ENCODE measurements at places on chromosomes 7 and 10.

DNA sequence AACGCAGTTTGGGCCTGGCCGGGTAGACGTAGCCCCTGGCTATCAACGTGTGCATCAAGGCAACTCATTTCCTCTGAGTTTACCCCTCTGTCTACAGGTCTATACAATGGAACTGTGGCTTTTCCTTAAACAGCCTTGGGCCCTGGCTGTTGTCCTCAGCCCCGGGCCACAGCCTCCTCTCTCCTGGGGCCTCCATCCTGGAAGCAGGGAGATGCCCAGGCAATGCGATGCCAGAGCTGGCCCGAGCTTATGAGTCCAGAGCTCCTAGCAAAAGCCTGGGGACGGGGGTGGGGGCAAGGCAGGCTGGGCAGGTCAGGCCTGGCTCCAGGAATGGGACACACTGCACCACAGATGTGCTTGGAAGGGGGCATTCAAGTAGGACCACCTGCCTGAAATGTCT, 89.6 kb upstream of the SMNDC1 start:
- DNase-seq: no peak

- no peak for DNase-seq
These were observed 25.1 kb downstream of the MKX start for GRCh38 chr10:27720529-27720928.

GRCh38 chr10:5933909-5934546, 43.3 kb downstream of the IL15RA start:
- no peak for DNase-seq

DNA sequence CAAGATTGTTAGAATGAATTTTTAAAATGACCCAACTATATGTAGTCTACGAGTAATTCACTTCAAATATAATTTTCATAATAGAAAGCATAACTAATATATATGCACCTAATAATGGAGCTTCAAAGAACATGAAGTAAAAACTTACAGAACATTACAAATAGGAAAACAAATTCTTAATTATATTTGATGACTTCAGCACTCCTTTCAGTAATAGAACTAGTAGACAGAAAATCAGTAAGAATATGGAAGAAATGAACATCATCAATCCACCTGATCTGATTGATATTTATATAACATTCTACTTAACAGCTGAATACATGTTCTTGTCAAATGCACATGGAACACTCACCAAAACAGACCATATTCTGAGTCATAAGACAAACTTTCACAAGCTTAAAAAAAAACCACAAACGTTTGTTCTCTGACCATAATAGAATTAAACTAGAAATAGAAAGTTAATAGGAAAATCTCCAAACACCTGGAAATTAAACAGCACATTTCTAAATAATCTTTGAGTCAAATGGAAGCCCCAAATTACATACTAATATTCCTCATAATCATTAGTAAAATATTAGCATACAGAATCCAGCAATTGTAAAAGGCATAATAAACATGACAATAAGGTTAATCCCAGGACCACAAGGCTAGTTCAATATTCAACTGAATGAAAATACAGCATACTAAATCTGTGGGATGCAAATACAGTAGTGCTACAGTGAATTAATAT, 48.0 kb downstream of the BRAF start:
- DNase-seq: no peak

DNA sequence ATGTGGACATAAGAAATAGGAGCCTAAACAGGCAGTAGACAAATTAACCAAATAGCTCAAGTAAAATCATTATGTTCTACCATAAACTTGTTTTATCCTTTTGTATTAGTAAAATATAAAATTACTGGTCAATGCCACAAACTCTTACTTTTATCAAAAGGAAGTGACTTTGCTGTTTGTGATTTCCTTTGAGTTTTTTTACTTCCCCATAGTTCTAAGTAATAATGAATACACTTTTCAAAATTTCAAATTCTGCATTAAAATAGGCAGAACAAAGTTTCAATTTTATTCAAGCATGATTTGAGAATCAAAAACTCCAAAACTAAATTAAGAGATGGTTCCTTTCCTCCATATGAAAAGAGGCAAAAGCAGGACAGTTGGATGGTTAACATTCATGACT, 139.7 kb upstream of the ABCB5 start:
- DNase-seq: no peak

DNA sequence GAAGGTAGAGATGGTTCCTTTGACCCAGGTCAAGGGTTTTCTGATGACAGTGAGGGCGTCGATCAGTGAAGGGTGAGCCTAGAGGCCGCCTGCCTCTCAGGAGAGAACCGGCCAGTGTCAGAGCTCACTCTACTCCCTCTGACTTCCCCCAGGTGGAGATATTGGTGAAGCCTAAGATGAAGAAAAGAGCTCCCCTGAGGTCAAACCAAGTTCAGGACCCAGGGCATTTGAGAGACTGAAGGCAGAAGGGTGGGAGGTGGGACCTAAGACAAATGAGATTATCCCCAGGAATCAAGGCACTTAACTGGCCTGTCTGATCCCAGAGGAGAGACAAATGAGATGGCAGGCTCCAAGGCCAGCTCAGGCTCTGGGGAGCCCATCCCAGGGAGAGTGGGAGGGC, 104.7 kb downstream of the CDH23 start:
- DNase-seq: no peak

GRCh38 chr7:39399986-39400385, 166.2 kb upstream of the YAE1 start:
- DNase-seq: no peak

DNA sequence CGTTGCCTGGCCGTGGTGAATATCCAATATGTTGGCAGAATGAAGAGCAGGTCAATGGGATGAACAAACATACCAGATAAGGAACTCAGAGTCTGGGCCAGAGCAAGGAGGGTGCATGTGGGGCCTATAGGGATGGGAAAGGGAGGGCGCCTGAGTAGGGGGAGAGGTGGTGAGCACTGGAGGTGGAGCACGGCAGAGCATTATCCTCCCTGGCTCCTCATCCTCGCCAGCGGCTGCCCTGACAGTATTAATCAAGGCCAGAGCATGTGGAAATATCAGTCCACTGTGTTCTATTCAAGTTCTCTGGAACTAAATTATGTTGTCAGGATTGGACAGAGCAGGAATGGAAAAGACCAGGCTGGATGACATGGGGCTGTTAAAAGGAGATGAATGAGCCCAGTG, 254.8 kb upstream of the ZMIZ1 start:
- no peak for DNase-seq

DNA sequence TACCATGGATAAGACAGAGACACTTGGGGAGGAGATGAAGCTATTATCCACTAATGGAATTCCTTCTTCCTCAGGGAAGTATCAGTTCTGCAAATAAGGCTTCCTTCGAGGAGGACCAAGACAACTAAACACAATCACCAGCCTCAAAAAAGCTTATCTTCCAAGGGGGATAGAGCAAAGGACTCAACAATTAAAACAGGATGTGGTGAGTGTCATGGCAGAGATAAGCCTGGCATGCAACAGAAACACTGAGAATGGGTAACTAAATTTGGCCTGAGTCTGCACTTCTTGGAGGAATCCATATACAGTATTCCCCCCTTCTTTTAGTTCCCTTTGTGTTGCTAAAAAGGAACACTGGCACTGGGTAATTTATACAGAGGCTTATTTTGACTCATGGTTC, 1285.2 kb downstream of the GATA3 start:
- DNase-seq: no peak

- DNase-seq: no peak
These were observed 6.7 kb upstream of the IMMP2L start for GRCh38 chr7:111568870-111569462.

- DNase-seq: no peak
These were observed 1.4 kb downstream of the HYAL4 start for GRCh38 chr7:123846217-123846891.

- no peak for DNase-seq
These were observed 286.3 kb downstream of the FGFR2 start for GRCh38 chr10:121311812-121312443.

GRCh38 chr10:35449944-35450343, 113.6 kb downstream of the CCNY start:
- no peak for DNase-seq

- no peak for DNase-seq
These were observed 31.7 kb downstream of the TRDMT1 start for GRCh38 chr10:17169803-17170202.

DNA sequence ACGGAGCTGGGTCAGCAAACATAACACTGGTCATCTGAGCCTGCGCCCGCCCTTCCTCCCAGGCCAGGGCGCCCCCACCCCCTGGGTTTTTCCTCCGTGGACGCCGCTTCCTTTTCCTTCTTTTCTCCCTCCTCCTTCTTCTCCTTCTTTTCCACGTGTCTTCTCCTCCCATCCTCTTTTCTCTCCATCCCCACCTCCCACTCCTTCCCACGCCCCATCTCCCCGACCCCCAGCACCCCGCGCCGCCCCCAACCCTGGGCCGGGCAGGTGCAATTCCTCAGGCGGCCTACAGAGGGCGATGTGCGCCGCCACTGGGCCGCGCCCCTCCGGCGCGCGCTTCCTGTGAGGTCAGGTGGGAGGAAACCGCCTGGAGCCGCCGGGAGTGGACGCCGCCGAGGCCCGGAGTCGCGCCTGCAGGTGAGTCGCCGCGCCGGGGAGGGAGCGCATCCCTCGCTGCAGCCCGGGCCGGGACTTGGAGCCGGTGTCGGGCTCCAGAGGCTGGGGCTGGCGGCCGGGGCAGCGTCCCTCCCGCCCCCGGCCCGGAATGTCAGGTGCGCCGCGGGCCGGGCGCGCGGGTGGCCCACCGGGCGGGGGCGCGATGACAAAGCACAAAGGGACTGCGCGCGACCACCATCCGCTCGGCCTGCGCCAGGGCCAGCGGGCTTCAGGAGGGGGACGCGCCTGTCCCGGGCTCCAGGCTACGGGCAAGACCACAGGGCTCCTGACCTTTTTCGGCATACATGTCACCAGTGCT, at the start of gene FAM241B:
Gene FAM241B, plus strand, starts transcription at position 351 of the 754 bp plus-strand sequence. CDS start 1,497 bp downstream, outside the sequence.
- no peak for DNase-seq

DNA sequence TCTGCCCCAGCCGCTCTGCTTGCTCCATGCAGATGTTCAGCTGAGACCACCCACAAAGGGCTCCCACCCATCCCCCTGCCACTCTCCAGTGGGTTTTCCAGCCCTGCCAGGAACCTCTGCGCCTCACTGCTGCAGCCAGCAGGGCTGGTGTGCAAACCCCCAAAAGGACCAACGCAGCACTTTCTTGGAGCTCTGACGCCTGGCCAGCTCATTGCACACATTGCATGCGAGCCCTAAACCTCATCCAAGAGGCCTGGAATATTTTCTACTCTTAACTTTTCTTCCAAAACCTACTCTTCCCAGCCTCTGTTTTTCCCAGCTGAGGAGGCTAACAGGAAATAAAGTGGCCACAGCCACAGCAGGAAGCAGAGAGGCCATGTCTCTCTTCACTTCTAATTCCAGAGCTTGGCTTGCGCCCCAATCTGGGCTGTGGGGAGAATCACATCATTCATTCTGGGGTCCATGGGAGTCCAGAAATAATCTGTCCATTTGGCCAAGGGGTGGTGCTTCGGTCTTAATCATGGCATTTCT, 4.6 kb upstream of the FAM170B start:
- no peak for DNase-seq

- no peak for DNase-seq
These were observed 95.6 kb downstream of the GPAM start for GRCh38 chr10:112087953-112088456.

GRCh38 chr7:101507791-101508252, 121.3 kb downstream of the MYL10 start:
- DNase-seq: peak; percentile 11

DNA sequence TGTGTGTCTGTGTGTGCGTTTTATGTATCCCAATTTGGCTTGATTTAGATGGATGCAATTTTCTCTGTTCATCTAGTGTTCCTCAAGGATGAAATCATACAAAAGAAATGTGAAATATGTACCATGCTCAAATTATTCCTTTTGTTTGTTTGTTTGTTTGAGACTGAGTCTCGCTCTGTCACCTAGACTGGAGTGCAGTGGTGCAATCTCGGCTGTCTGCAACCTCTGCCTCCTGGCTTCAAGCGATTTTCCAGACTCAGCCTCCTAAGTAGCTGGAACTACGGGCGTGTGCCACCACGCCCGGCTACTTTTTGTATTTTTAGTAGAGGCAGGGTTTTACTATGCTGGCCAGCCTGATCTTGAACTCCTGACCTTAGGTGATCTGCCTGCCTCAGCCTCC, 11.3 kb upstream of the SHTN1 start:
- DNase-seq: no peak

Data from NCI-H1436 treated with DMSO at 0.1 percent for 48 hours (cell line).